T47D (cell line): ENCODE measurements at places on chromosomes 16 and 17.

- DNase-seq, result no peak
Observed at GRCh38 chr17:68317458-68317857, 26.2 kb downstream of the ARSG start.

GRCh38 chr17:40646791-40647623 lies 611 bp downstream of the SMARCE1 start:
- no peak for DNase-seq

- no peak for DNase-seq
Observed at GRCh38 chr17:77556383-77557061, 402.0 kb upstream of the TNRC6C start.

DNA sequence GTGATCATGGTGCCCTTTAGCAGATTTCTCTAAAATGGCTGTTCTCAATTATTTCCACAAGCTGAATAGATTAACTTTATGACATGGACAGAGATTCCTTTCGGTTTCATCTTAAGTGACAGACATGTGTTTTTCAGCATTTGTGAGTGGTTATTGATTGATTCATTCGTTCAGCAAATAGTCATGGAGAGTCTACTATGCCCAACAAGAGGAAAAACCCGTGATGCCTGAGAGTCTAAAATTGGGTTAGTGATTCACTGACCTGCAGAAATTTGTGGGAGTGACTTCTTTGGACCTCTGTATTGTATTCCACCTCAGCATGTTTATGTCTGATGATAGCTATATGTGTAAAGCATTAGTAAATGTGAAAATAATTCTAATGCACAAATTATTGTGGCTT lies 28.0 kb upstream of the DUSP14 start:
- no peak for DNase-seq

DNA sequence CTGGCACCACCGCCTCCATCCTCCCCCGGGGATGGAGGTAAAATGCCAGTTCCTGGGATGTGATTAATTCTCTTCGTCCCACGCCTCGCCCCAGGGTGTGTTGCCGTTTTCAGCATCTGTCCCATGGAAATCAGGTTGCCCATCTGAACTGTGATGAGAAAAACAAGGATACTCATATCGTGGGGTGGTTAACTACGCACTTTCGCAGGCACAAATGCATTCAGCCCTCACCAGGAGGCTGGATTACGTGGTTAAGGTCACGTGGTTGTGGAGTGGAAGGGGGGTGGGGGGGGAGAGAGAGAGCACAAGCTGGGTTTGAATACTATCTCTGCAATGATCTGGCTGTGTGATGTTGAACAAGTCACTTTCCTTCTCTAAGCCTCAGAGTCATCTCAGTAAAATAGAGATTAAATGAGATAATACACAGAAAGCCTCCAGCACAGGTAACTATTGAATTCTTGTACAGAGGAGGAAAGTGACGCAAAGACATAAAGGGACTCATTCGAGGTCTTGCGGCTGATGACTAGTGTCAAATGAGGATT lies 74.7 kb downstream of the BMERB1 start:
- no peak for DNase-seq

DNA sequence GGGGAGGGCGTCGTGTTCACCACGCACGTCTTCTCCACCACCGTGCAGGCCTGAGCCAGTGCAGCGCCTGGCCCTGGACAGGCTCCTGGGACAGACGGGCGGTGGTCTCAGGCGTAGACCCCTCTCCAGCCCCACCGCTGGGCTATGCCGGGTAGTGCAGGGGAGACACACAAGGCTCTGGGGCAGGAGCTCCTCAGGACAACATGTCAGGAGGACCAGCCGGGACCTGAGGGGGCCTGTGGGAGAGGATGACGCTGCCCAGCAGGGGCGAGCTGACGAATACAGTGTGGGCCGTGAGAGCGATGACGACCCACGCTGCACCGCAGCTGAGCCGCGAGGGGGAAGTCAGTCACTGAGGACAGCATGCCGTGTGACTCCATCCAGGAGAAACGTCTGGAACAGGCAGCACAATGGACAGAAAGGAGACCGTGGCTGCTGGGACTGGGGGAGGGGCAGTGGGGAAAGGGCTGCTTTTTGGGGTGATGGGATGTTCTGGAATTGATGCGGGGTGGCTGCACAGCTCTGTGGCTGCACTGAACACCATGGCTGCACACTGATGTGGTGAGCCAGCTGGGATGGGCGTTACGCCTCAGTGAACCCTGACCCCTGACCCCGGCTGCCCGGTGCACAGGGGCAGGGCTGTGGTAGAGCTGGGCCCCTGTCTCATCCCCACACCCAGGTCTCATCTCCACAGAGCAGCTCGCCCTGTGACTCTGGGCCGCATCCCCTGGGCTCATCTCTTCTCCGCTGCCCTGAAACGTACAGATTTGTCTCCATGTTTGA lies 20.2 kb downstream of the DNASE1 start:
- no peak for DNase-seq

GRCh38 chr16:11494433-11494832 lies 92.3 kb downstream of the LITAF start:
- no peak for DNase-seq

DNA sequence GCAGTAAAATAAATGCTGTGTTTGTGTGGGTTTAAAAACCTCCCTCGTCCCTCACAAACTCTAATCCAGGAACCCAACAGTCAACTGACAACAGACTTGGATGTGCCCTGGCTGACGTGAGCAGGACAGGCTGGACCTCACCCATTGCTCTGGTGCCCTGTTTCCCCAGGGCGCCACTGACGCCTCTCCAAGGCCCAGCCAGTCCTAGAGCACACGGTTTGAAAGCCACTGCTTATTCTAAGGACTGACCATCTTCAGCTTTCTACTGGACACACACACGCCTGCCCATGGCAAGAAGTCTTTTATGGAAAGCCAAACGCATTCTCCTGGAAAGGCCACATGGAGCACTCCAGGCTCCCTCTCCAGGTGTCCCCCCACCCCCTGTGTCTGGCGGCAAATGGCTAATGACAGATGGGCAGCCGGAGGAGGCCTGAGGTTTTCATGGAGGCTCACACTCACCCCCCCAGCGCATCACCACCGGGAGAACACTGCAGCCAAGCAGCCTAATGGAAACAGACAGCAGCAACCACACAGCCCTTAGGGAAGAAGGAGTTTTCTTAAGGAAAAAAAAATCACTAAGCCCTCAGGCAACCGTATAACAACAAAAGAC lies 319.2 kb downstream of the SOX9 start:
- no peak for DNase-seq

- DNase-seq, result no peak
Observed at GRCh38 chr16:71754652-71755051, 30.2 kb upstream of the PHLPP2 start.

DNA sequence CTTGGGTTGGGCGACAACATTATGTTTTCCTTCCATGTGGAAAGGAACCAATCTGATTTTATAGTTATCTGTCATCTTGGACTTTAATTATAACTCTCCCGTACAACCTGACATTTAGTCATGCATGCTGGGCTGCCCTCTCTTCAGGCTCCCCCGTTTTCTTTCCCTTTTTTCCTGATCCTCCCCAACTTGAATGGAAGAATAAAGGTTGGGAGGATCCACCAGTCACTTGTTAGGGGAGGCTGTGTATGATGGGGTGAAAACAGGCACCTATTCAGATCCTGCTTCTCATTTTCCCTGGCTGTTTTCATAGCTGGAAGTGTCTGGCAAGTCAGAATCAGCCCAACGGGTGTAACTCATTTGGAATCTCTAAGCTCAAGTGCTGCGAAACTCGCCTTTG lies 267.2 kb upstream of the SALL1 start:
- no peak for DNase-seq

- DNase-seq, result no peak
Observed at GRCh38 chr16:54112451-54113206, 174.0 kb downstream of the IRX3 start.

- DNase-seq, result no peak
Observed at GRCh38 chr16:55056585-55057401, 126.1 kb downstream of the IRX5 start.

GRCh38 chr17:82217530-82218204 lies 5.0 kb upstream of the CCDC57 start:
- no peak for DNase-seq

- DNase-seq, result no peak
Observed at GRCh38 chr16:58343562-58343961, 48.7 kb upstream of the GINS3 start.

DNA sequence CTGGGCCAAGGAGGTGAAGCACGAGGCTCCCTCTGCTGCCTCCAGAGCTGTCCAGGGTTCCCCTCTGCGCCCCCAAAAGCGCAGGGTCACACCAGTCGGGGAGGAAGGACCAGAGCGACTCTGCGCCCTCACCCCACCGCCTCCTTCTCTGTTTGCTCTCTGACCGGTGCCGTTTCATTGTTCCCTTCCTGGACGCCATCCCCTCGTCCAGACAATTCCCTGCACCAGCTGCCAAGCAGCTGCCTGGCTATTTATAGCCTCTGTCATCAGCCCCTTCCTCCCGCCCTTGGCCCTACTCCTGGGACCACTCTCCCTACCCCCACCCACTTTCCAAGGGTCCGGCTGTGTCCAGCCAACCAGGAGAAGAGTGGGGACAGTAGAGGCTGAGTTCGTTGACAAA lies 68.8 kb upstream of the CREBBP start:
- DNase-seq, result no peak

- no peak for DNase-seq
Observed at GRCh38 chr16:9049241-9049640, 42.2 kb upstream of the HAPSTR1 start.

- peak; percentile 82 for DNase-seq
Observed at GRCh38 chr16:1300664-1301476, 8.6 kb upstream of the UBE2I start.

- DNase-seq, result no peak
Observed at GRCh38 chr17:41009936-41010335, 1.0 kb upstream of the KRTAP3-1 start.

DNA sequence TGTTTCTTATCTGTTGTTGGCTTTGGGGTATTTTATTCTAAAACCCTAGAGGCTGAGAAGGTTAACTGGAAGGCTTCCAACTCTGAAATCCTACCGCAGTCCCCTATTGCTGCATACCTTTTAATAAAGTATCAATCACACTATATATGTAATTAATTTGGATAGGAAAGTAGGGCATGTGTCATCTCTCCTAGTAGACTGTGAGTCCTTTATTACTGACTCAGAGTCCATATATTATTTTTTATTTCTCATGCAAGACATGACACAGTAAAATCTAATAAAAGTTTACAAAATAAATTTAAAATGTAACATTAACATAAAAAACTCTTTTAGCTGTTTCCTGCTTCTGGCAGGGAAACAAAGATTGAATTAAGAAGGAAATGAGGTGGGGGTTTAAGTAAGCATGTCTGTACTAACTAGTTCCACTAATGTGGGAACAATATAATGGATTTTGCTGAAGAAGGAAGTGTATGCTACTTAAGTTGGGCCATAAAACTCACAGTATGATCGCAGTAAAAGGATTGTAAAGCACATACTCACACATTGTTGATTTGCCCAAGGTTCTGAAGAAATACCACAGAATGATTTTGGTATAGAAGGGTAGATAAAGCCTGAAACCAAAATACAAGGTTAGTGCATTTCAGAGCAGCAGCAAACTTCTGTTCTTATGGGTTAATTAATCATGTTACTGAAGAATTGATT lies 97.6 kb upstream of the HLF start:
- no peak for DNase-seq

GRCh38 chr17:4533523-4534504 lies 21.4 kb downstream of the MYBBP1A start:
- peak; percentile 31 for DNase-seq
